Naive thymus-derived CD4-positive, alpha-beta T cell (primary cell): ENCODE measurements at places on chromosomes 7 and 10.

DNA sequence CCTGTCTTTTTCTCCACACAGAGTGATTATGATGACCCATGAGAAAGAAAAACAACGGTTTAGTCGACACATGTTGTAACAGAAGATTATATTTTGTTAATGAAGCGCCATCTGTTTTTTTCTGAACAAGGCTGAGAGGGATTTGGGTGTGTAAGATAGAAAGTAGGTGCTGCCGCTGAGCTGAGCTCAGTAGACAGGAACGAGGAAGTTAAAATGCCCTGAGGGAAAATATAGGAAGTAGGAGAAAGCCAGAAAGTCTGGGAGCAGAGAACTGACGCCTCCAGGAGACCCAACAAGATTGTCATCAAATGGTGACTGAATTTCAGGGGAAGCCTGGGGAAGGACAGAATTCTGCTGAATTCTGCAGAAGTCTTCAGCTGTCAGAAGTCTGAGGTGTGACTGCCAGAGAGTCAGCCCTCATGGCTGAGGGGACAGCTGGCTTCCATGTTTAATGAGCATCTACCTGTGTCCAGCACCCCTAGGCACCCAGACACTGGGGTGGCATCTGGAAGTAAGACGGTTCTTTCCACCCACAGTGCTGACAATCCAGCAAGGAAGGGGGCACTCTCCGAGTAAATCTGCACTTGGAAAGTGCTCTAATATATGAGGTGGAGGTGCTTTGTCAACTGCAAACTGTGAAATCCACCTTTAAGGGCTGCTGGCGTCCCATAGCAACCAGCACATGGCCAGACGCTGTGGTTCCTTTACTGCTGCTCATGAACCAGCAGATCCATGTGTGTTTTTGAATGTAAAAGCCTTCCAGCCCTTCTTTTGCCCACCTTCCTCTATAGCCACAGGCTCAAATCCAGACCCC, 12.5 kb upstream of the TSPAN15 start:
- H3K4me1 ChIP-seq, result no peaks in the 10 kb centered on the region
- H3K36me3 ChIP-seq, result no peaks in the 10 kb centered on the region
- no peak overlapping the region for H3K4me3 ChIP-seq
- H3K27ac ChIP-seq, result no peak overlapping the region
- H3K27me3 ChIP-seq, result no peaks in the 10 kb centered on the region
- DNase-seq, result no peak

DNA sequence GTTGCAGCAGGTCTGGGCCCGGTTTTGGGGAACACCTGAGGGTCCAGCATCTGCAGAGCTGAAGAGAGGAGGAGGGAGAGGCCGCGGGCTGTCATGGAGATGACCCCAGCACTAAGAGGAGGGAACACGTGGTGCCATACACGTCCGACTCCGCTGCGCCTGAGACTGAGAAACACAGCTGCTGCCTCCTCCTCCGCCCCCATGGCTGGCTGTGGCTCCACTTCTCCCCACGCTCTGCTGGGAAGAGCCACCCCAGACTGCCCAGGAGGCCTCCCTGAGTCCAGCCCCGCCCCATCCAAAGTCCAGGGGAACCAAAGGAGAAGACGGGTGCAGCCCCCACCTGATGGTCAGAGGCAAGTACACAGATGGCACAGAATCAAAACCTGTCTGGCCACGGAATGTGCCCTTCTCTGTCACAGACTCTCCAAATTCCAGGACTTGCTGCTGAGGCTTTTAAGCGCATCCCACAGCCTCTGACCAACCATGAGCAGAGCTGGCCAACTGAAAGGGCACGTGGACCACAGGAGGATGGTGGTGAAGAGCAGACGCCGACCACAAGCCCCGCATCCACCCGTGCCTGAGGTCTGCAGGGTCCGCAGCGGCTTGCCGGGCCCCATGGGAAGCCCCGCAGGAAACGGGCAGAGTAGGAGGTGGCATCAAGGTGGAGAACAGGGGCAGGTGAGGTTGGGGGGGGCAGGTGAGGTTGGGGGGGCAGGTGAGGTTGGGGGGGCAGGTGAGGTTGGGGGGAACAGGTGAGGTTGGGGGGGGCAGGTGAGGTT, 24.0 kb downstream of the STK32C start:
- DNase-seq, result no peak
- H3K36me3 ChIP-seq, result no peaks in the 10 kb centered on the region
- H3K4me1 ChIP-seq, result no peaks in the 10 kb centered on the region
- H3K27ac ChIP-seq, result no peak overlapping the region

GRCh38 chr7:94481279-94481678, 28.3 kb upstream of the CASD1 start:
- no peak for DNase-seq
- no peaks in the 10 kb centered on the region for H3K36me3 ChIP-seq
- no peak overlapping the region for H3K4me3 ChIP-seq
- no peaks in the 10 kb centered on the region for H3K4me1 ChIP-seq

- no peaks in the 10 kb centered on the region for H3K4me1 ChIP-seq
- no peak for DNase-seq
- no peaks in the 10 kb centered on the region for H3K27me3 ChIP-seq
- no peak overlapping the region for H3K4me3 ChIP-seq
- H3K36me3 ChIP-seq, result no peaks in the 10 kb centered on the region
These were observed 65.4 kb downstream of the CDK14 start for GRCh38 chr7:90661290-90662151.

DNA sequence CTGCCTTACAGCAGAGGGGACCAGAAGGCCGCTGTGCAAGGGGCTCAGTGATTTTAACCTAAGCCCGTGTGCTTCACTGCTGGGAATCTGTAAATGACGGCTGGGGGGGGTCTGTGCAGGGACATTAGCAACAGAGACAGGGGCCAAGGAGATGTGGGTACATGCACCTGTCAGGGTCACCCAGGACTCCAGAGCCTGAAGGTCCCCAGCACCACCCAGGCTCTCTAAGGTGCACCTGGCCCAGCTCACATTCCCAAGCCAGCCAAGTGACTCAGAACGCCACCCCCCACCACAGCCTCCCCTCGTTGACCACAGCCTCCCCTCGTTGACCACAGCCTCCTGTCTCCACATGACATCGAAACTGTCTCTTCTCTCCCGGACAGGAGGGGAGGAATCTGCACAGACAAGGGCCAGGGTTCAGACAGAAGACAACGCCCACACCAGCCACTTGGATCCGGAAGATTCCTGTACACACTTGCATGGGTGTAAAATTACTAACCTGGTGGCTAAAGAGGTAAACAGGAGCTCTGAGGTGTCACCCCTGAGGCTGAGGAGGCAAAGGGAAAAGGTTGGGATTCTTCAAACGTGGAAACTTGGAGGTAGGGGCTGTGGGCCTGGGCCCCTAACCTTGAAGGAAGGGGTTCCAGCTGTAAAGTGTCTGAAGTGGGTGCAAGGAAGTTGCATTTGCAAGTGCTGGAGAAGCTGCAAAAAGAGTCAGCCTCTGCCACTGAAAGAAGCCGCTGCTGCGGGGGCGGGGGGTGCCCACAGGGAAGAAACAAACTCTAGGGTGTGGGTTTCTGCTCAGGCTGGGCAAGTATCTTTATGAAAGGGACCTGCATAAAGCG, 27.0 kb downstream of the CALML3 start:
- H3K4me1 ChIP-seq, result no peaks in the 10 kb centered on the region
- H3K27ac ChIP-seq, result peak overlapping the region; percentile 6
- H3K4me3 ChIP-seq, result no peak overlapping the region
- H3K36me3 ChIP-seq, result no peaks in the 10 kb centered on the region
- H3K27me3 ChIP-seq, result no peaks in the 10 kb centered on the region

DNA sequence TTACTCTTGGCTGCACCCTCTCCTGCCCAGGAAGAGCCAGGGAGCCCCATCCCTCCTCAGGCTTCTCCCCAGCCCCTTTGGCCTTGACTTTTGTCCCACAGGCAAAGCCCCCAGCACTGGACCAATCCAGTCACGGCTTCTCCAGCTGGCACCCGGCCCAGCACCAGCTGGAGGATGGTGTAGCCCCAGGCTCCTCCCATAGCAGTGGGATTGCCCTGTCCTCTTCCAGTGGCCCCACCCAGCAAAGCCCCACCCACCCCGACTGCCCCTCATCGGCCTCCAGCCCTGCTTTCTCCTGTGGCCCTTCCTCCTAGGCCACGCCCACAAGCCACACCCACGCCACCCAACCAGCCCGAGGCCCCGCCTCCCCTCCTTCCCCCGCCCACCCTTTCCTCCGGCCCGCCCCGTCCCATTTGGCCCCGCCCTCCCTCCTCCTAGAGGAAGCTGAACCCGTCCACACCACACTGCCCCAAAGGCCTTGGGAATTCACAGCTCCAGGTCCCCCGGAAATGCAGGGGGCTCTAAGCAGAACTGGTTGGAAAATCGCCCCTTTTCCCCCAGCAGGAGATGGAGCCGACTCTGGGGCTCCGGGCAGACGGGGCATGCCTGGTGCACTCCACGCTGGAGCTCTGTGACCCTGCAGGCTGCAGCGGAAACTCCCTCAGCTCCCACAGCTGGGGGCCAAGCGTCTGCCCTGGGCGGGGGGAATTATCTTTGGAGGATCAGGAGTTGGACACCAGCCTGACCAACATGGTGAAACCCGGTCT, 25.2 kb downstream of the GET4 start:
- no peaks in the 10 kb centered on the region for H3K27me3 ChIP-seq
- no peak for DNase-seq
- H3K4me3 ChIP-seq, result no peak overlapping the region
- H3K4me1 ChIP-seq, result no peaks in the 10 kb centered on the region

GRCh38 chr7:140060788-140061606, 1.8 kb downstream of the PARP12 start:
- no peaks in the 10 kb centered on the region for H3K27me3 ChIP-seq
- peaks cover 32% of the 10 kb centered on the region for H3K4me1 ChIP-seq
- peak overlapping the region; percentile 79 for H3K4me3 ChIP-seq
- DNase-seq, result no peak
- H3K36me3 ChIP-seq, result peaks cover 17% of the 10 kb centered on the region

- H3K4me1 ChIP-seq, result peaks cover 95% of the 10 kb centered on the region
- peaks cover 42% of the 10 kb centered on the region for H3K36me3 ChIP-seq
- peak overlapping the region; percentile 94 for H3K27ac ChIP-seq
- no peak for DNase-seq
These were observed 59.0 kb downstream of the IKZF1 start for GRCh38 chr7:50363327-50364060.

DNA sequence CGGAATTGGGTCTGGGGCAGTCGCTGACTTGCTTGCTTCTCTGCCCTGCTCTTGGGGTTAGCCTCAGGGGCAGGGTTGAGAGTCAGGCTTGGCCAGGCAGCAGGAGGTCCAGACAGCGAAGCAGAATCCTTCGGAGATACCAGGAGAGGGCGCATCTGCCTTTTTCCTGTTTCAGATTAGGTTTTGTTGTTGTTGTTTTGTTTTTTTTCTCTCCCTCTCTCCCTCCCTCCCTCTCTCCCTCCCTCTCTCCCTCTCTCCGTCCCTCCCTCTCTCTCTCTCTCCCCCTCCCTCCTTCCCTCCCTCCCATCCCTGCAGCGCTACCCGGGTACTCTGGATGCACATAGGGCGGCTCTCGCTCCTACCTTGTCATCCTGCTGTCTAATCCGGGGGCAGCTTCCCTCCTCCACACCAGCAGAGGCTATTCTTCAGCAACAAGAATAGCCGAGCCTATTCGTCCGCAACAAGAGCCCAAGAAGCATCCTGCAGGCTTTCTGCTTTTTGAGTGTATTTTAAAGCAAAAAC, 758 bp upstream of the OPTN start:
- H3K4me1 ChIP-seq, result peaks cover 6% of the 10 kb centered on the region
- H3K27me3 ChIP-seq, result no peaks in the 10 kb centered on the region
- H3K36me3 ChIP-seq, result no peaks in the 10 kb centered on the region
- peak; percentile 37 for DNase-seq

- no peaks in the 10 kb centered on the region for H3K27me3 ChIP-seq
- H3K4me3 ChIP-seq, result no peak overlapping the region
- H3K4me1 ChIP-seq, result no peaks in the 10 kb centered on the region
- no peak overlapping the region for H3K27ac ChIP-seq
These were observed 16.7 kb upstream of the CLIP2 start for GRCh38 chr7:74272305-74273038.

DNA sequence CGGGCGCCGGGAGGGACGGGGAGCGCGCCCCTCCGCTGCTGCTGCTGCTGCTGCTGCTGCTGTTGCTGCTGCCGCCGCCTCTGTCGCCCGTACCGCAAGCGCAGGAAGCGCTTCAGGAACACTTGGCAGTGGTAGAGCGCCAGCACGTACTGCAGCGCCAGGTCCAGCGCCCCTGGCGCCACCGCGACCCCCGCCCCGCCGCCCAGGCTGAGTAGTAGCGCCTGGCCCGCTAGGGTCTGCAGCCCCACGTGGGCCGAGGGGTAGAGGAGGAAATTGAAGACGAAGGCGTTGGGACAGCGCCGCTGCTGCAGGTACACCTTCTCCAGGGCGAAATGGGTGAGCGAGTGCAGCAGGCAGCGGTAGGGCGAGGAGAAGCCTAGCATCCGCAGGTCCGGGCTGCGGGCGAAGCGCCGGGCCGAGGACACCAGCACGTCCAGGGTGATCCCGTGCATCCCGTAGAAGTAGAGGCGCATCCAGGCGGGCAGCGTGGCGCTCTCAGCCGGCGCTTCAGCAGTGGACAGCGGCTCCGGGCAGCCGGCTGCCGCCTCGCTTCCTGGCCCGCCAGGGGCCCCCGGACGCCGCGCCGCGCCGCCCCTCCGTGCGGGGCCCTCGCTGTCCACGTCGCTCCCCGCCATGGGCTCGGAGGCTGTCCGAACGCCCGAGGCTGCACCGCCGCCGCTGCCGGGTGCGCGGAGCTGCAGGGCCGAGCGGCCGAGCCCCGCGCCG, at the start of gene TMEM229A:
Gene TMEM229A (minus strand): TSS at position 699 of the 726 bp plus-strand sequence. CDS start 64 bp downstream, at position 635.
- no peak within 1 kb of the TSS for H3K4me3 ChIP-seq
- no peak for DNase-seq
- H3K27me3 ChIP-seq, result peaks cover 5% of the 10 kb centered on the region
- H3K36me3 ChIP-seq, result no peaks in the 10 kb centered on the region

- no peaks in the 10 kb centered on the region for H3K27me3 ChIP-seq
- H3K36me3 ChIP-seq, result no peaks in the 10 kb centered on the region
- no peak for DNase-seq
- H3K4me3 ChIP-seq, result no peak overlapping the region
- H3K27ac ChIP-seq, result no peak overlapping the region
These were observed 33.9 kb upstream of the CTTNBP2 start for GRCh38 chr7:117907049-117907640.

- no peak overlapping the region for H3K27ac ChIP-seq
- no peaks in the 10 kb centered on the region for H3K4me1 ChIP-seq
- H3K4me3 ChIP-seq, result no peak overlapping the region
- DNase-seq, result no peak
These were observed 134.1 kb downstream of the LRMDA start for GRCh38 chr10:75565286-75566251.

DNA sequence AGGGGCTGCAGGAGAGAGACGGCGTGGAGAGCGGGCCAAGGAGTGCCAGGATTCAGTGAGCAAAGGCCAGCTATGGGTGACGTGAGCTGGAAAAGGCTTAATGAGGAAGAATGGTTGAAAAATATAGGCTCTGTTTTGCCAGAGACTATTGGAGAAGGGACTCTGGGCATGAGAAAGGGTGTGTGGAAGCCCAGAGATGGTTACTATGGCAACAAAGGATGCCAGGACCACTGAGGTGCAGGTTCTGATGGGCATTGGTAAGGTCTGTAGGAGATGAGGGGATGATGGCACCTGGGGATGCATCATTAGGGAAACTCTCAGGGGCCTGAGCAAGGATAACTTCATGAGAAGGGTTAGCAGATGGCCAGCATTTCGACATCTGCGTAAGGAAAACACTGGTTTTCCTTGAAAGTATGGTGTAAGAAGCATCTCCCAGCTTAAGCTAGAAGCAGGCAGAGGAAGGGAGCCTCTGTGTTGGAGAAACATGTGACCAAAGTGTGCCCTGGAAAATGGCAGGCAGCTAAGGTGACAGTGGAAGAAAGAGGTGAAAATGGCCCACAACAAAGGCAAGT, 21.6 kb upstream of the FAM180A start:
- H3K4me3 ChIP-seq, result no peak overlapping the region
- no peaks in the 10 kb centered on the region for H3K36me3 ChIP-seq
- H3K27me3 ChIP-seq, result no peaks in the 10 kb centered on the region
- no peak overlapping the region for H3K27ac ChIP-seq
- no peak for DNase-seq
